ENCODE measurements at places on chromosomes 5 and 9.

GRCh38 chr9:126480813-126481212, 132.9 kb upstream of the LMX1B start:
- no peak for DNase-seq

DNA sequence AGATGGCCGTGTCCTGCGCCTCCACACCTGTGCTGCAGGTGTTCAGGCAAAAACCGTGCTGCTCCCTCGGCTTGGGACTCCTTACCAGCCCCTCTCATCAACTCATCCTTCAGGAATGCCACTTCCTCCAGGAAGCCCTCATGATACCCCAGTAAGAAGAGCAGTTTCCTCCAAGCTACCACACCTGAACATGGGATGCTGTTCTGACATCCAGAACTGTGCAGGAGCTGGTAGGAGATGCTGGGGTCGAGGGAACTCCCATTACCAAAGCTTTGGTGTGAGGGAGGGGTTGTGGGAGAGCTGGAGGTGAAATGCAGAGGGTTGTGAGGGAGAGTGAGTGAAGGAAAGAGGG, 18.9 kb downstream of the CARD19 start:
- DNase-seq: no peak

DNA sequence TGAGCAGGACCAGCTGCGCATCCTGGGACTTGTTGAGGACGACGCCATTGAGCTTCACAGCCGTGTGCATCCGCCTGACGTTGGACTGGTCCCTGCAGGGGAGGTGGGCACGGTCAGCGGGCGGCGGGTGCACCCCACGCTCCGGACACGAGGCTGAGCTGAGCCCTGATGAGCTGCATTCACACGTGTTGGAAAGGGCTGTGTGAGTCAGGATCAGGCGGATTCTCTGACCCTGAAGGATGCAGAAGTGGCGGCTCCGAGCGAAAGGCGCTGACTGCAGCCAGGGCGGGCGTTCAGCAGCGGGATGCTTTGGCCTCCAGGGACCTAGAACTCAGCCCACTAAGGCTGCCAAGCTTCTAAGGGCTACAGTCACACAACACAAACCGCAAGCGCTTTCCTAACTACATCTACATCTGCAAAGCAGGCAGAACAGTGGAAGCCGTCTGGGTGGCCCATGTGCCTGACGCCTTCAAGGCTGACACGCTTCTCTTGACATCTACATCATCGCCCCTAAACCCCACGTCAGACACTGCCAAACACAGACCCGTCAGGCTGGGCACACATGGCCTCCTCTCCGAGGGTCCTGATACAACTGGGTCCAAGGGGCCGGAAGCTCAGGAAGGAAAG, 44.9 kb downstream of the NKD2 start:
- DNase-seq: no peak

GRCh38 chr5:178632285-178632684, 5.4 kb upstream of the CLK4 start:
- DNase-seq: no peak

DNA sequence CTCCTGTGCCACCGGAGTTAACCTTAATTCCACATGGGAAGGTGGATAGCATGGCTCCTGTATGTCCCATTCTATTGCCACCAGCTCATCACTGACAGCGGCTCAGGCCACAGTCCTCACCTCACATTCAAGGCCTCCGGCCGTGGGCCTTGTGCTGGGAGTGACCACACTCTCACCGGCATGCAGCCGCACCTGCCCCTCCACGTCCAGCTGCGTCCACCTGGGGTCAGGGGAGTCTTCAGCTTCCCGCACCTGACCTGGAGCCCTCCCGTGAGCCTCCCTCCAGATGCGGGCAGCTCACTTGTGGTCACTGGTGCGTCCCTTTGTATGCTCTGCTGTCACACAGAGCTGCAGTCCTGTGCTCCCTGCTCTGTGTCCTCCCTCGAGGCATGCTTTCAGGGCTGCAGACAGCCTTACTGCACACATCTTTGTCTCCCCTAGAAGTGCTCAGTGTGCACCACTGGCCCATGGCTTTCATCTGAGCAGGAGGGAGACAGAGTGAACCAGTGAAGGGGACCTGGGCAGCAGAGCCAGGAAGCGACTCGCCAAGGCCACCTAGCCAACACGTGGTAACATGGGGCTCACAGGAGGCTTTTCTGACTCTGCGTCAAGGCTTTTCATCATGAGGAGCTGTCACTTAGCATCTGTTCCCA, 210.1 kb downstream of the ERCC6L2 start:
- DNase-seq: no peak

Measured in CD4-positive, alpha-beta T cell treated with Interleukin-4 for 1 hour (primary cell).